EH (cell line): ENCODE measurements at places on chromosomes 1 and 21.

- DNase-seq = peak; percentile 37
These were observed 10.8 kb upstream of the TIAM1 start for GRCh38 chr21:31354604-31355443.

- no peak for DNase-seq
These were observed 16.4 kb downstream of the WDR4 start for GRCh38 chr21:42862774-42863503.

GRCh38 chr1:20601129-20601825, 12.4 kb downstream of the CDA start:
- DNase-seq = peak; percentile 90

GRCh38 chr1:96365076-96365475, 356.5 kb upstream of the PTBP2 start:
- DNase-seq = peak; percentile 25

- DNase-seq = peak; percentile 88
These were observed 53.8 kb upstream of the HPDL start for GRCh38 chr1:45272913-45273371.

- no peak for DNase-seq
These were observed 53.0 kb upstream of the PRDX6 start for GRCh38 chr1:173424143-173424542.

- peak; percentile 21 for DNase-seq
These were observed 72.3 kb upstream of the SLFNL1 start for GRCh38 chr1:41093826-41094225.

DNA sequence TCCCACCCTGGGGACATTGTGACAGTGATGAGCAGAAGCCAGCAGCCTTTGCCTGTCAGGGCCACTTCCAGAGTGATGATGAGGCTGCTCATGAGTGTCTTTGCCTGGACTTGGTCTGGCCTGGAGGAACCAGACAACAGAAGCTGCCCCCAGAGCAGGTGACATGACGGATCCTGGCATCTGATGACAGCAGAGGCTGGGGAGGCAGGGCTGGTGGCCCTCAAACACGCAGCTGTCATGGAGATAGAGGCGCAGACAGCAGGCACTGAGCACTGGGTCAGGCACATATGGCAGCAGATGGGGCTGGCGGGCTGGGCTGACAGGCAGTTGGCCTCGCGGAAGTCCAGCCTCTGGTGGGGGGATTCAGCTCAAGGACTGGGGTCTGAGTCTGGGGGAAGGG, 66.4 kb upstream of the STUM start:
- DNase-seq = no peak

DNA sequence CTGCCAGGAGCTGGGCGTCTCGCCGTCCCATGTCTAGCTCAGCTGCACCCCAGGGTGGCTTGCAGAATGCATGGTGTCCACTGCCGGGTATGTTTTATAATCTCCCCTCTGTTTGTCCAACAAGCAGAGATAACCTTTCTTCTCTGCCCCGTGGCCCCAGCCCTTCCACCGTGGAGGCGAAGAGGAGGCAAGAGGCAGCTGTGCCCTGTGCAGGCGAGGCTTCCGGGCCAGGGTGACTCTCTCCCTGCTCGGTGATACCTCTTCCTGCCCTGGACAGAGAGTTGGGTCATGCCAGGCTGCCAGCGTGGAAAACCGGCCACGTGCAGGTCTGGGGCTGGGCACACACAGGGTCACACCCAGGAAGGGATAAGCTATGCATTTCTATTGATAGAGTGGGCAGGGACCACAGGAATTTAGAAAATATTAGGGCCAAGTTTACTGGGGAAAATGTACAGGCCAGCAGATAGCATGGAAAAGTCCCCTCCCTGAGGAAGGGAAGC, at the start of gene TFF2:
TFF2 (minus strand) TSS at position 68 of the 500 bp plus-strand sequence; CDS start at position 31, 37 bp downstream.
- DNase-seq = no peak

- peak; percentile 50 for DNase-seq
These were observed 17.8 kb upstream of the TDRD10 start for GRCh38 chr1:154483941-154484803.

DNA sequence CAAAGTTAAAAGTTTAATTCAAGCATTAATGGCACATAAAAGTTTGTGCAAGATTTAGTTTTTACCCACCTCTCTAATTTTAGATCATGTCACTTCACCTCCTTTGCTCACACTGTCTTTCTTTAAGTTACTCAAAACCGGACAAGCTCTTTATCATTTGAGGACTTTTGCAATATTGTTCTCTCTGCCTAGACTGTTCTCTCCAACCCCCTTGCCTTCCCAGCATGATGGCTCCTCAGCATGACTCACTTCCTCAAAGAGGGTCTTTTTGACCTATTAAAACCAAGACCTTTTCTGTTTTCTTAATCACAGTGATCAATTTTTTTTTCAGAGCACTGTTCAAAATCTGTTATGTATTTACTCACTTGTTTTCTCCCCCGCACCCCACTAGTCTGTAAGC, 61.3 kb downstream of the XKR8 start:
- DNase-seq = no peak

DNA sequence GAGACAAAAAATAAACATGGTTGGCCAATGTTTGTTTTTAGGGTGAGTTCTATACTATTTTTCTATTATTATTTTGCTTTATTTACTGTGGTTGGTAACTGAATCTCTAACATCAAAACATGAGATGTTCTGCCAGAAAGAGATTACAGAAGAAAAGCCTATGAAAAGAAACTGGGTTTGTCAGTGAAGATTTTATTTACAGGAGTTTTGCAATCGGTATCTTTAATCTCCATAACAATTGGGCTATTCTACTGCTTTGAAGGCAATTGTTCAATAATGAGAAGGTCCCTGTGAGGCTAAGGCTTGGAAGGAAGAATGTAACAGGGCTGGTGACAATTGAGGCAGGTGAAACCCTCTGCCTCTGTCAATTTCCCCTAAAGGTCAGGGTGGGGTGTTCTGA, 155.5 kb downstream of the CLIC6 start:
- DNase-seq = no peak

- DNase-seq = no peak
These were observed 123.8 kb downstream of the TLR5 start for GRCh38 chr1:223019256-223019655.

DNA sequence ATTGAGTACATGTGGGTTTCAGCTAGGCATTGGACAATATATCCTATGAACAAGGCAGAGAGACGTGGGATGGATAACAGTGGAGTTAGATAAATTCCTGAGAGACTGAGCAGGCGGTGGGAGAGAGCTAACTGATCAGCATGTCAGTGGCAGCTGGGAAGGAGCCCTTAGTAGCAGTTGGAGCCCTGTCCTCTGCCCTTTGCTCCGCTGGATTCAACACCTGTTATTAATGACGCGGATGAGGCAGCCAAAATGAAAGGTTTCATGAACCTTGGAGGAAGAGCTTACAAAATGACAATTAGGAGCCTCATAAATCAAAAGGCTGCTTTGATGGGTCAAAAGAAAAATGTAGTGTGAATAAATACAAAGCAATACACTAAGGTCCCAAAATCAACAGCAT, 16.1 kb downstream of the UBIAD1 start:
- DNase-seq = no peak

- DNase-seq = no peak
These were observed 48.7 kb downstream of the TNN start for GRCh38 chr1:175116210-175116798.

- no peak for DNase-seq
These were observed 425.4 kb downstream of the ADGRL2 start for GRCh38 chr1:82226186-82226505.

DNA sequence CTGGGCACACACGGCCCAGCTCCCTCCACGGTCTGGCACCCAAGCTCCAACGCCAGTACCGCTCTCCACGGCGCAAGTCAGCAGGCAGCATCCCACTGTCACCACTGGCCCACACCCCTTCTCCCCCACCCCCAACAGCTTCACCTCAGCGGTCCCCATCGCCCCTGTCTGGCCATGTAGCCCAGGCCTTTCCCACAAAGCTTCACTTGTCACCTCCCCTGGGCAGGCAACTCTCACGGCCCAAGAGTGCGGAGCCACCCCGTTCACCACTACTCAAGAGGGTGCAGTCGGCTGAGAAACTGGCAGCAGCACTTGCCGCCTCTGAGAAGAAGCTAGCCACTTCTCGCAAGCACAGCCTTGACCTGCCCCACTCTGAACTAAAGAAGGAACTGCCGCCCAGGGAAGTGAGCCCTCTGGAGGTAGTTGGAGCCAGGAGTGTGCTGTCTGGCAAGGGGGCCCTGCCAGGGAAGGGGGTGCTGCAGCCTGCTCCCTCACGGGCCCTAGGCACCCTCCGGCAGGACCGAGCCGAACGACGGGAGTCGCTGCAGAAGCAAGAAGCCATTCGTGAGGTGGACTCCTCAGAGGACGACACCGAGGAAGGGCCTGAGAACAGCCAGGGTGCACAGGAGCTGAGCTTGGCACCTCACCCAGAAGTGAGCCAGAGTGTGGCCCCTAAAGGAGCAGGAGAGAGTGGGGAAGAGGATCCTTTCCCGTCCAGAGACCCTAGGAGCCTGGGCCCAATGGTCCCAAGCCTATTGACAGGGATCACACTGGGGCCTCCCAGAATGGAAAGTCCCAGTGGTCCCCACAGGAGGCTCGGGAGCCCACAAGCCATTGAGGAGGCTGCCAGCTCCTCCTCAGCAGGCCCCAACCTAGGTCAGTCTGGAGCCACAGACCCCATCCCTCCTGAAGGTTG, 97.6 kb downstream of the PIK3R3 start:
- DNase-seq = no peak

GRCh38 chr1:197725044-197725443, 50.2 kb downstream of the DENND1B start:
- peak; percentile 32 for DNase-seq

DNA sequence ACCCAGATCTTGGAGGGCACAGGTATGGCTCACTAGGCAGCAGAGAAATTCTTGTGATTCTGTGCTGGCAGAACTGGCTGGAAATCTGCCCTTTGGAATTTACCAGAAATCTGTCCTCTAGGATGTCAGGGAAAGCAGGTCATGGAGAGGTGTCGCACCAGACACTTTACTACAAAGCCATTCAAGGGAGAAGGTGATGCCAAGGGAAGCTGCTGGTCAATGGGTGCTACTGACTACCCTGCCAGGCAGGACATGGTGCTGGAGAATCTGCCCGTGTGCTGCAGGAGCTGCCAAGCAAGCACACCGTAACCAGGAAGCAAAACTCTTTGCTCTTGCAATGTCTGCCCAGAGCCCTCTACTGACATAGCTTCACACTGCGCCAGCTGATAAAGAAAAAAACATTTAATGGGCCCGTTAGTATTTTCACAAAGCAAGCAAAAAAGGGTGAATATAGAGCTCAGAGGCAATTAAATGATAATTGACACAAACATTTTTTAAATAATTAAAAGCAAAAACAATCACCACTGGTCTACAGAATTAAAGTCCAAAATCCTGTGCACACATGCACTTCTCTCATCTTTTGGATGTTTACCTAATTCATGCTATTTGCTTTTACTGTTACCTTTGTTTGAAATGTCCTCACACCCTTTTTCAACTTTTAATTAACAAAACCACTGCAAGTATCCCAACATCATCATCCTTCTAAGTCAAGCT, 7.2 kb upstream of the FBXO28 start:
- DNase-seq = peak; percentile 53

DNA sequence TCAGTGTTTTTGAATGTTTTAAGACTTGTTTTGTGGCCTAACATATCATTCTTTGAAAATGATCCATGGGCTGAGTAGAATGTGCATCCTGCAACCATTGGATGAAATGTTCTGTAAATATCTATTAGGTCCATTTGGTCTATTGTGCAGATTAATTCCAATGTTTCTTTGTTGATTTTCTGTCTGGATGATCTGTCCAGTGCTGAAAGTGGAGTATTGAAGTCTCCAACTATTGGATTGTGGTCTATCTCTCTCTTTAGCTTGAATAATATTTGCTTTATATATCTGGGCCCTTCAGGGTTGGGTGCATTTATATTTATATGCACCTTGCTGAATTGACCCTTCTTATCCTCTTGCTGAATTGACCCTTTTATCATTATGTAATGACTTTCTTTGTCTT, 181.5 kb downstream of the DNAH14 start:
- no peak for DNase-seq

- DNase-seq = no peak
These were observed 16.7 kb downstream of the DDX59 start for GRCh38 chr1:200653022-200653462.

DNA sequence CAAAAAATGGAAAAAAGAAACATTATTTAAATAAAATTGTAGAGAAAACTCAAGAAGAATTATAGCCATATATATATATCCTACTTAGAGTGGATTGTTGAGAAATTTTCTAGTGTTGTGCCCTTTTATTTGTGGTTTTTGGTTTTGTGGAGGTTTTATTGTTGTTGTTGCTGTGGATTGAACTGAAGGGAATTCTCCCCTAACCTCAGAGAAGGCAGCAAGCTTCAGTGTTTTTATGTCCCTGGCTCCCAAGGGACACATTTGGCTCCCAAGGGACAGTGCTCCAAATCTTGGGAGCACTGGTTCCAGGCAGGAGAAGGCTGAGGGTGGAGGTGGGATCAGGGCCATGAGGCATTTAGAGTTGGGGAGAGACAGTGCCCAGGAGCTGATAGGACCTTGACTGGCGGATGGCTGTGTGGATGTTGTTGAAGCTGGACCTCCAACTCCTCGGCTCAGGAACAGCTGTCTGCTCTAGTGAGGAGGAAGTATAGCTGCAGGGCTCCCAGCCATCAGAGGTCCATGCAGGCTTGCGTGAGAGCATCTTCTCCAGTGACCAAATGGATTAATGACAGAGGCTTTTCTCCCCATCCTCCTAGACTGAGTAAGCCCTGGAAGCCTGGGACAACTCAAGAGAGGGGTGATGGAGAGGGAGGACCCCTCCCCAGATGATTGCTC, 100.5 kb downstream of the TEX35 start:
- DNase-seq = peak; percentile 54

DNA sequence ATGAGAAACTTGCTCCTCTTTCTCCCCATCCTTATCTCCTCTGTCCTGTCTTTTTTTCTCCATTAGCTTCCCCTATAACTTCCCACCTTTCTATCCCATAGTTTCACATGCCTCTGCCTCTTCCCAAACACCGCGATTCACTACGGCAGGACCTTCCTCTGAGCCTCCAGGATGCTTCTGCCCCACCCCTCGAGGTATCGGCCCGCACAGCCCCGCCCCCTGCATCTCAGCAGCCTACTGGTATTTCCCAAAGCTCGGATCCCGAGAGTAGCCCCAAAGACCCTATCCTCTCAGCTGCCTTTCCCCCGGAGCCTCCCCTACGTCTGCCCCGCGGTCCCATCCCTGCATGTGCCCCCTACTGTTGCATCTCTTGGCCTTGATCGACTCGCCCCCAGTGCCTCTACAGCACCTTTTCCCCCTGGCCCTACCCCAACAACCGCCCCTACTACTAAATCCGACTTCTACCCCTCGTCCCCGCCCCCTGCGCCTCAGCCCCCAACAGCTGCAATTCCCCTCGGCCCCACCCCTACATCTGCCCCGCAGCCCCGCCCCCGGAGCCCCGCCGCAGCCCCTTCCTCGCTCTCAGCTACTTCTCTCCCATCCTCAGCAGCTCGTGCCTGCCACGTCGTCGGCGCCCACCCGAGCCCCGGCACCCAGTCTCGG, 512 bp downstream of the PIAS3 start:
- DNase-seq = peak; percentile 55

DNA sequence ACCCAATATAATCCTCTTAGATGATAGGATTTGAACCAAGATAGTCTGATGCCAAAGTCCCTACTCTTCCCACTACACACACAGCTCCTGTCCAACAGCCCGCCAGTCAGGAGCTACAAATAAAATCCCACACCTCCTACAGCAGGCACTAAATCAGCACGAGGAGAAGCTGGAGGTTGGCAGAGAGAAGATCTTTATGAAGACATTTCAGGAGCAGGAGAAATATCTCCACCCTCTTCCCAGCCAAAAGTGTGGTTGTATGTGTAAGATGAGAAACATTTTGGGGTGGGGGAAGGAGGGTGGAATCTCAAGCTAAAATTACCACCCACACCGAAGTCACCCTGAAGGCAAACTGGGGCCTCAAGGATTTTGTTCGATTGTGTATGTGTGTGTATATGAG, 54.5 kb downstream of the PLXNA2 start:
- peak; percentile 54 for DNase-seq

GRCh38 chr1:15226388-15227255, 20.4 kb upstream of the FHAD1 start:
- no peak for DNase-seq
